Activated CD4-positive, CD25-positive, alpha-beta regulatory T cell treated with anti-CD3 and anti-CD28 coated beads, Interleukin-2, amount 50 U/mL, for 24 hours (primary cell): ENCODE measurements at places on chromosomes 2 and 18.
A peak's percentile ranks its signal among the peaks of the same experiment; 100 is the strongest.

GRCh38 chr2:179636100-179636980, 225.1 kb downstream of the ZNF385B start:
- ATAC-seq: no peak

DNA sequence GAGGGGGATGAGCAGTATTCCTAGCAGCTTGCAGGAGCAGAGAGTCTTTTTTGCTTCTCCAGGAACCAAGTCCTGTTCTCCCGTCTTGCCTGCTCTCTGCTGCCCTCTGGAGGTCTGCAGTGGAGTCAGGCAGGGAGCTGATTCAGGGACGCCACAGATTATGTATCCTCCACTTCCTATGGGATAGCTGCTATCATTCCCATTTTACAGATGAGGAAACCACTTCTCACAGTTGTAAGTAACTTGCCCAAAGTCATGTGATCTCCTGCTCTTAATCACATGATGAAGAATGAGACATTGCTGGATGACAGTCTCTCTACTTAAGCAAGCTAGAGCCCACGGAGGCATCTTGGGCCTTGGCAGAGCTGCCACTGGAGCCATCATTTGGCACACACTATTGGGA, 8.3 kb downstream of the SLC4A5 start:
- peak; percentile 55 for ATAC-seq

GRCh38 chr2:100980046-100980445, 22.0 kb upstream of the RPL31 start:
- no peak for ATAC-seq

DNA sequence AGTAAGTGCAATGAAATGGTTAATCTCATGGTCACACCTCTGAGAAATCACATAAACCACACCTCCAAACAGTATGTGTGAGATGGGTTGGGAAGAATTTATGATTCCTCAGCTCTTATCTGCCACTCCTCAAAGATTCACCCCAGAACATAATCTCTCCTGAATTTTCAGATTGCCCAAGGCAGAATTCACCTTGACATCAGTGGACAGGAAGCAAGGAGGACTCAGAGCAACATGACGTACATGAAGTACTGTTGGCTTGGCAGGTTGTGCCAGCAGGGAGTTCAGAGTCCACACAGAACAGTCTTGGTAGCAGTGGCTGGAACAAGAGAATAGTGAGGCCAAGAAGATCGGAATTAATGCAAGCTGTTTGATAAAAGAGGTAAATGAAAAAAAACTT, 31.7 kb upstream of the CYBRD1 start:
- no peak for ATAC-seq

DNA sequence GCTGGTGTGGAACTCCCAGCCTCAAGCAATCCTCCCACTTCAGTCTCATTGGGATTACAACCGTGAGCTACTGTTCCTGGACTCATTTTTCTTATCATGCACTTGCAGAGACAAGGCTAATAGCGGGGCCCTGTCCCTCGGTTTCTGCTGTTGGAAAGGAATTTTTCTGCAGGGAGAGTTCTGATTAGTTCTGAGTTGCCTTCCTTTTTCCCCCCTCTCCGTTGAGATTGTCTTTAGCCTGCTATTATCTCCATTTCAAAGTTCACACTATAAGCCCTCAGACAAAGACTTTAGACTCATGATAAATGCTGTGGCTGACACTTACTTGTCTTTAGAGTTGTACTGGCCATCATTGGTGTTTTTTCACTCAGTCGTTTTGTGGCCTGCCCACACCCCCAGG, 97.2 kb downstream of the NCOA1 start:
- no peak for ATAC-seq

GRCh38 chr2:7517851-7518250, 600.6 kb downstream of the RNF144A start:
- ATAC-seq: no peak

- ATAC-seq: no peak
Measured at GRCh38 chr18:69387186-69387585, 13.5 kb upstream of the DOK6 start.

DNA sequence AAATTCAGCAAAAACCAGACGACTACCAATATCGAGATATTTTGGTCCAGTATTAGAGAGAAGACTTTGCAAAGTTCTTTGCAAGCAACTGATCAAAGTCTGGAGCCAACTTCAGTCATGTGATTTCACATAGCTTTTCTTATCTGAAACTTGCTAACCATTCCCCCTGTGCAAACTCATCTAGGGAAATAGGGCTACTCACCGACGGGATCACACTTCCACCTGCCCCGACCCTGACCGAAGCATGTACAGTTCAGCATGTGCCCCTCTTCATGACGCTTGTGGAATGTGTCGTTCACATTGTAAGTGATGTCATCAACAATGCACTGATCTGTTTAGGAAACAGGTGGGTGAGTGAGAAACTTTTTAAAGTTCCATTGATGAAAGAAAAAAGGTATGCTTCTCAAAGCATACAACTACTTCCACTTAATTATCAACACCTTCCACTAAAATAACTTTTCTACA, 15.4 kb downstream of the FN1 start:
- ATAC-seq: no peak

GRCh38 chr18:46471809-46472498, 185.1 kb downstream of the LOXHD1 start:
- no peak for ATAC-seq

GRCh38 chr18:34085140-34085739, 139.5 kb downstream of the NOL4 start:
- ATAC-seq: no peak
